Esophagus muscularis mucosa (tissue), 4 donors: ENCODE measurements at places on chromosomes 5 and 9.

- DNase-seq: no peak
These were observed 349.8 kb upstream of the DAB2 start for GRCh38 chr5:39774605-39775004.

GRCh38 chr9:91285729-91286353 is 75.9 kb downstream of the AUH start:
- no peak for DNase-seq

DNA sequence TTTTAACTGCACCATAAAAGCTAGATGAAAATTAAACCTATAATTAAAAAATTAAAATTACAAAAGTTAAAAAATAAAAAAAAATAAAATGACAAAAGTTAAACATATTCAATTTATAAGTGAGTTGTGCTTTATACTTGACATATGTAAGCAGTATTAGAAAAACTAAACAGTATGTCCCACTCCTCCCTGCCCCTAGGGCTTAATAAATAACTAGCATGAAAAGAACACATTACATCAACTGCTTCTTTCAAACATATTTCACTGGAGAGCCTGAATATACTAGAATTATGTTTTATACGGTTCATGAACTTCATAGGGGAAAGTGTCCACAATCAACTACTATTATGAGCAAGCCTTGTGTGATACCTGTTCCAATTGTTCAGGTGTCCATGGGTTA is 47.6 kb downstream of the ECPAS start:
- no peak for DNase-seq

DNA sequence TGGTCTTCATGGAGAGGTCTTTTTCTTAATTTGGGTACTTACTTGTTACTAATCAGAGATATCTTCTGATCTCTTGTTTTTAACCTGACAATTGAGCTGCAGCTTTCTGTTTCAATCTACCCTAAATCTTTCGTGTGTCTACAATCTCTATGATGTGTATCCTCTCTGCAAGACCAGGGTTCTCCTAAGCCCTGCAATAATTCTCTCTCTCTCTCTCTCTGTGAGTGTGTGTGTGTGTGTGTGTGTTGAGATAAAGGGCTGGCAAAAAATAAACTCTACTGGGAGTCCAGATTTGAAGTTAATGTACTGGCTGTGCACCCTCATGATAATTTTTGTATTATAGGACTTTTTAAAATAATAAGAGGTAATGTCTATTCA is 57.8 kb upstream of the FBXL7 start:
- DNase-seq: no peak

DNA sequence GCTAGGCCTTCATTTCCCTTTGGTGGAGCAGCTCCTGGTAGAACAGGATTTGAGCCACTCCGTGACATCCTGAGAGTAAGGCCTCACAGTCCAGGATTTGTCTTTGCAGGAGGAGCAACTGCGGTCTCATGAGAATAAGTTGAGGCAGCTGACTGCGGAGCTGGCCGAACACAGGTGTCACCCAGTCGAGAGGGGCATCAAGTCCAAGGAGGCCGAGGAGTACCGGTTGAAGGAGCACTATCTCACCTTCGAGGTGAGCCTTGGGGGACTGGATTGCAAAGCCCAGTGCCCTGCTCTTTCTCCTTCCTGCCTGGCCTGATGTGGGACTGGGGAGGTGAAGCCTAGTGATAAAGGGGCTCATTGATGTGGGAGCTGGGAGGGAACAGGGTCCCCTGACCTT is 44.3 kb downstream of the PSD2 start:
- DNase-seq: no peak

DNA sequence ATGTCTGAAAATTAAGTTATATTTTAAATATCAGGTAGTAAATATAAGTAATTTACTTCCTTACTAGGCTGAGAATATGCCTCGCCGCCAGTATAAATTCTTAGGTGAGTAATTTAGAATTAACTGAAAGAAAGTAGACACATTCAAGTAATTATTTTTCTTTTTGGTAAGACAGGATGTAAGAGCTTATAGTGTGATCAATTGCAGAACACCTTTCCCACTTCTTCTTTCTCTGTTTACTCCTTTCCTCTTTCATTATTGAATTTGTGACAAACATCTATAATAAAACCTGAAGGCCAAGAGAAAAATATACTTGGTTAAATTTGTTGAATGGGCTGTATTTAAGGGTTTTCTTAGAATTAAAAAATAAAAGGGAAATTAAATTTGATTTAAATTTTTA is 195.1 kb upstream of the CDKN2B start:
- no peak for DNase-seq

DNA sequence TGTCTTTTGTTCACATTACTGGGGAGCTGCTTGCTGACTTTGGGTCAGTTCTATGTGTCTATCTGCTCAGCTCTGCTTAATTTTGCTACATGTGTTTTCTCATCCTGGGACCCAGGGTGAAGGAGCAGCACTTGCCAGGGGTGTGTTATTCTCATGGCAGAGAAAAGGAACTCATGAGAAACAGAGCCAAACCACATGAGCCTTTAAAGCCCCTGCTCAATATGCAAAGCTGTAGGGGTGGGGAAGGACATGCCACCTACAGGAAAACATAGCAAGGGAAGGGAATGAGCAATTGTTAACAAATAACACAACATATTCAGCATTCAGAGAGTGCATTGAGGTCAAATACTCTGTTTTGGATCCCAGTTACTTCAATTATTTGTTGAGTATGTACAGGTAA is 290.9 kb downstream of the CDK5RAP2 start:
- DNase-seq: peak; percentile 26

GRCh38 chr5:91030521-91031401 is 352.4 kb downstream of the ARRDC3 start:
- no peak for DNase-seq

GRCh38 chr5:56610093-56610698 is 205.2 kb upstream of the MAP3K1 start:
- no peak for DNase-seq

DNA sequence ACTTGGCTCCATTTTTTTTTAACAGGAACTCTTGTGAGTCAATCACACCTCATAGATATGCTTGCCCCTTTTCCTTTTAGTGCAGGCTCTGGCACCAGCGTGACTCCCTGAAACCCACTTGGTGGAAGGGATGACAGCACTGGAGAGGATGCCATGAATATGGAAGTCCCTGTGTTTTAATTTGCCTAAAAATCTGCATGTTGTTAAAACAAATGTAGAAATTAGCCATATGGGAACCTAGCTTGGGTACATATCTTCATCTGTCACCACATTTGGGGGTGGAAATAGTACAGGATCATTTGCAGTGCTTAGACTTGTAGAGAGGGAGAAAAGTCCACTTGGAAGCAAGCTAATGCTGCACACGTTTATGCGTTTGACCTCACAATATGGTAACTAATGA is 179.0 kb downstream of the EBF1 start:
- no peak for DNase-seq

- DNase-seq: no peak
These were observed 1416.0 kb downstream of the EFNA5 start for GRCh38 chr5:106254784-106255183.

GRCh38 chr9:72147676-72148075 is 1.6 kb upstream of the GDA start:
- no peak for DNase-seq

DNA sequence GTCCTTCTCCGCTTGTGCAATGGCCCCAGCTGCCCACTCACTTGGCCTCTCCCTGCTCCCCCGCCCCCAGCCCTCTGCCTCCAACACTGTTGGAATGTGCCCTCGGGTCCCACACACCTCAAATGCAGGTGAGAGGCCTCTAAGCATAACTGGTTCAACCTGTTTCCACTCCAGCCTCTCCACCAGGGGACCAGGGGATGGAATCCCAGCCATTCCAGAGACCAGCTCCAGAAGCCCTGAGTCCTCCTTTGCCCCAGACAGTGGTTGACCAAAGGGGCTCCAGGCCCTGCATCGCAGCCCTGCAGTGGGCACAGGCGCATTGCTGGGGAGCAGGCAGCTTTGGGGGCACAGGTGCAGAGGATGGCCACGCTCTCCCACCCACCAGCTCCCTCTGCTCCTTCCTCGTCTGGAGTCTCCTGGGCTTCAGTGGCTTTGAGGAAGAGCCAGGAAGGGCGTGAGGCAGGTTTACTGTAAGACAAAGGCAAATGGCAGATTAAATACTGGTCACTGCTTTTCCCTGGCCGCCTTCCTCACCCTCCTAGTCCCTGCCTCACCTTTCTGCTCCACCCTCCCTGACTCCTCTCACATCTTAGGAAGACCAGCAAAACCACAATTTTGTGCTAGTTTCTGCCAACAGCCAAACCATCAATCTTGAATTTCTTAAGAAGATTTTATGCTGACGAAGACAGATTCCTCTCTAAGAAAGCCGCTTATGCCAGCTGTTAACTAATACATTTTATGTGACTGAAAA is 29.1 kb upstream of the IRX2 start:
- no peak for DNase-seq

DNA sequence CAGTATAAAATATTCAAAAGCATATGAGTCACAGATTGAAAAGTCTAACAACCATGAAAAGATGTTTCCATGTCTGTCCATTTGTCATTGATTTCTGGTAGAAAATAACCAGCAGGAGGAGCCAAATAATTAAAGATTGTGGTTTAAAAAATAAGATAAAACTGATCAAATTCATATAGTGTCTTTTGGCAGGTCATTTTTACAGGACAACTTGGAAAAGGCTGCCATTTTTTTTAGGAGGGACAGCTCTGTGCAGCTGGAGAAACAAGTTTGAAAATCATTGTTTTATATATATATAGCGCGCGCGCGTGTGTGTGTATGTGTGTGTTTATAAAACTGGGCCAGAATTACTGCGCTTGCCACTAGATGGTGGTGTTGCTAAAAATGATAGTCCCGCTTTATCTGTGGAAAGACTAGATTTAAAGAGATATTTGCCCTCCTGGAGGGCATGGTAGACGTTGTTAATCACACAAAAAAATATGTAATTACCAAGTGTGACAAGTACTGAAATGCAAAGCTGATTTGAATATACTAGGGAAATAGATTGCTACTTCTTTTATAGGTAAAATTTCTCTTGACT is 1.3 kb upstream of the TRMO start:
- DNase-seq: peak; percentile 94

DNA sequence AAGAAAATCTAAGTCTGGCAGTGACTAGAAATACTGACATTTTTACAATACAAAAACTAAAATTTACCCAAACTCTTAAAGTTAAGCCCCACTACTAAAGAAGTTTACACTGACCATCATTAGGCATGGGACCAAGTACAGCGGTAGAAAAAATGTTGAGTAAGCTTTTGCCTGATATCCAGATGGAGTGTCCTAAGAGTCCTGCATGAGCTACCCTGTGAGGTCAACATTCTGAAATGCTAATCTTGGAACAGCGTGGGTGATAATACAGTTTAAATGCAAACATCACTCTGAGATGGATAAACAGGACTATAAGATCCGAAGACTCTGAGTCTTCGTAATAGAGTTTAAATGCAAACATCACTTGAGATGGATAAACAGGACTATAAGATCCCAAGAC is 189.7 kb downstream of the DCP2 start:
- no peak for DNase-seq

GRCh38 chr9:38022995-38023394 is 46.0 kb downstream of the SHB start:
- DNase-seq: no peak

- DNase-seq: no peak
These were observed 106.4 kb upstream of the STARD4 start for GRCh38 chr5:111618623-111619271.

DNA sequence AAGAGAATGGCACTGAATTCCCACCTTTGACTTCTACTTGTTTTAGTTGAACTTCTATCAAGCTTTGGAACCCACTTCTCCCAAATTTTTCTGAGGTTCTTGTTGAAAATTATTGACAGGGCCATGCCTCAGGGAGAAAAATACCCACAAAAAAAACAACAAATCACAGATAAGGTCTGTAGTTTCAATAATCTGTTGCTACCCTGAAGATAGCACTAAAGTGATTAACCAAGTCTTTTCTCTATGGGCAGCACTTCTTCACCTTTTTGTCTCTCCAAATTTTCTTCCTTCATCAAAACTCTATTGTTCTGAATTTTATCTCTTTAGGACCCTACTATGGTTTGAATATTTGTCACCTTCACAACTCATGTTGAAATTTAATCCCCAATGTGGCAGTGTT is 154.3 kb upstream of the FGF10 start:
- no peak for DNase-seq

DNA sequence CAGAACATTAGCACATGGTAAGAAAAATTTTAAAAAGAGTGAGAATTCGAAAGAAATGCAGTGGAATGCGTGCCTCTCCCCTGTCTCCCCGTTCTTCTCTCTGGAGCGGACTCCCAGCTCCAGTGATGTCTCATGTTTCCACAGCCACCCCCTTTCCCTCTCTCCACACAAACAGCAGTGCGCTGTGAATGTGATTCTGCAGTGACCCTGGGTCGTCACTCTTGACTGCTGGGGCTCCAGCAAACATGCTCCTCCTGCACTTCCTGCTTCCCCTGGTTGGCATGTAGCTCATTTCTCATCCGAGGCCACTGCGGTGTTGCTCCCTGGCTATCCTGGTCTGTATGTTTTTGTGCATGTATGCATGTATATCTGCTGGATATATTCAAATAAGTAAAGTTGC is 13.3 kb downstream of the PHF2 start:
- peak; percentile 85 for DNase-seq

DNA sequence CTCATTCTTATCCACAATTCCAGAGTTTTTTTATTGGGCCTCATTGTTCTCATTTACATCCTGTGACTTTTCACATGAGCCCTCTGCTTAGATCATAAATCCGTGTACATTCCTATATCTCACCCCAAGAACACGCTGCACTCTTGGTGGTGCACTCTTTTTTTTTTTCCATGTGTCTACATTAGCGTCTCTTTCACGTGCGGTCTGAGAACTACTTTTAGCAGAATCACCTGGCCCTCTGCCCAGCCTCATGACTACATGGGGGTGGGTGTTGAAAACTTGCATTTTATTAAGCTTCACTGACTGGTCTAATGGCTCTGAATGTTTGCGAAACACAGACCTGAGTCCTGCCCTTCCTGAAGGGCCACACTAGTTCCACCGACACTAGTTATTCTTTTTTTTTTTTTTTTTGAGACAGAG is 18.6 kb downstream of the C9orf57 start:
- no peak for DNase-seq

GRCh38 chr9:14866200-14866749 is 44.0 kb downstream of the FREM1 start:
- no peak for DNase-seq

GRCh38 chr5:91189480-91190313 is 193.4 kb downstream of the ARRDC3 start:
- no peak for DNase-seq

- no peak for DNase-seq
These were observed 123.2 kb downstream of the TLE1 start for GRCh38 chr9:81566074-81566698.

GRCh38 chr5:109410389-109411148 is 795 bp upstream of the PJA2 start:
- DNase-seq: no peak

- DNase-seq: no peak
These were observed 99.4 kb downstream of the OXCT1 start for GRCh38 chr5:41770799-41771198.

GRCh38 chr9:17624571-17624970 is 45.7 kb downstream of the SH3GL2 start:
- no peak for DNase-seq

GRCh38 chr5:2879701-2880100 is 128.2 kb upstream of the IRX2 start:
- no peak for DNase-seq

GRCh38 chr5:74361406-74362358 is 278.8 kb downstream of the ENC1 start:
- peak; percentile 68 for DNase-seq

GRCh38 chr9:79152306-79152705 is 419.5 kb upstream of the TLE4 start:
- no peak for DNase-seq

GRCh38 chr5:171693412-171693811 is 92.2 kb upstream of the SMIM23 start:
- DNase-seq: no peak
